HT1080 (cell line): ENCODE measurements at places on chromosomes 13 and 19. TPM values are rescaled to one million over a fixed set of nuclear protein-coding genes. Genes with fewer than 3 reads are reported as not detected.

DNA sequence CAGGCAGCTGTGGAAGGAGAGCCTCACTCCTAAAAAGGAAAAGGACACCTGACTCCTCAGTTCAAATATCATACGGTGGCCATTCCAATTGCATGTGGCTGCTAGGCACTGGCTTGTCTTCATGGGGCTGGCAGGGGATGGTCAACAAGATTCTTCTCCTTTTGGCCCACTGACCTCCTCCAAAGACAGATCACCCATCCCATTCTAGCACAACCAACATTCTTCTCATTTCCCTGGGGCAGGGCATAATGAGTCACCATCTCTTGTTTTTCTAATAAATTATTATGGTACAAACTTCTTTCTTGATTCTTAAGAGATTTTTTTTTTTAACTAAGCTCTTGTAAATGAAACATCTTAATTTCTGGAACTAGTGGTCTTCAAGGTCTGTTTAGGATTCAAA, 136.7 kb upstream of the NBEA start:
- no peak for DNase-seq

DNA sequence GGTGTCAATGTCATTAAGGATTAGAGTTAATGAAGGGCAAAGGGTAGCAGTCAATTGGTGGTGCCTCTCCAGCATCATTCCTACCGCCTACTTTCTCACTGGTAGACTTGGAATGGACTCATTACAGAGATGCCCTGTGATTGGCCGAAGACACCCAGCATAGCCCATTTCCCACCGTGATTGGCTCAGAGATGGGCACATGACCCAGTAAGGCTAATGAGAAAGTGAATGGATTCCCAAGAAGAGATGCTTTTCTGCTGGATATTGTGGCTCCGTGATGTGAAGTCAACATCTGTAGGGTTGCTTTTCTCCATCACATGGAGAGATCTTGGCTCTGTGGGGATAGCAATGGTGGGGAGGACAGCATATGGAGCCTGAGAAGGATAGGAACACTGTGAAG, 11.6 kb downstream of the VSIG10L start:
- DNase-seq: no peak

DNA sequence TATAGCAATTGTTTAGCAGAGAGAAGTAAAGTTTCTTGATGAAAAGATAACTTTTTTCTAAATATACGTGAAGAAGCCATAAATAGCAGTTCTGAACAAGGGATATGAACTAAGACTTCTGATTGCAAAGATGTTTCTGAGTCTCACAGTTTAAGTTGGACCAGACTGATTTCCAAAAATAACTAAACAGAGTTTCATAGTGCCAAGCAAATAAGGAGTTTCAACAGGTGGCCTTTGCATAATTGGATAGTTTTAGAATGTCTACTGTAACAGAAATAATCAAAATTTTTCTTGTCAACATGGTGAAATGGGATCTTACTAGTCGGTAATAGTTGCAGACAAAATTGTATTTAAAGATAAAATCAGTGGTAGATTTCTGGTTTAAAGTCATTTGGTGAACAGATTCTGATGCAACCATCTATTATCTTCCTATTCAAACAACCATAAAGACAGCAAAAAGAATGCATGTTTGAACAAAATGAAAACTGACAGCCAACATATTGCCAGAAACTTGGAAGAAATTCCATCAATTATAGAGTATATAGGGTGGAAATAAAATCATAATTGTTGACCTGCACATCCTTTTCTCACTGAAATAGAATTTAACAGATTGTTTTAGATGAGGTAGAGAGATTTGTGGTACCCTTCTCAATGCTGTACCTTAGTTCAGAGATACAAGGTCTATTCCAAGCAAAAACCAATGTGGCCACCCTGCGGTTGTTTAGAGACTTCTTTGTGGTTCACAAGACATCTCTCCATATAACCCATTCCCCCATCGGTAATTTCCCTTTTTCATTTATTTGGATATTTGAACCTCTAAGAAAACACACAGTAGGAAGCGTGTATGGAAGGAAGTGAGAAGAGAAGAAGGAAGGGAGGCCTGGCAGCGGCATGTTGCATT, 275.3 kb downstream of the COG6 start:
- no peak for DNase-seq

DPF1 gene
- 9.1 and 9.5 TPM in 2 replicates for total RNA-seq

GRCh38 chr13:39985071-39985470, 329.6 kb downstream of the COG6 start:
- DNase-seq: no peak

- no peak for DNase-seq
Measured at GRCh38 chr13:22106058-22106457, 435.2 kb downstream of the FGF9 start.

VWA8 gene
- total RNA-seq: 6.6 and 7.3 TPM in 2 replicates

GRCh38 chr13:86476656-86477055, 677.4 kb upstream of the SLITRK6 start:
- no peak for DNase-seq

DNA sequence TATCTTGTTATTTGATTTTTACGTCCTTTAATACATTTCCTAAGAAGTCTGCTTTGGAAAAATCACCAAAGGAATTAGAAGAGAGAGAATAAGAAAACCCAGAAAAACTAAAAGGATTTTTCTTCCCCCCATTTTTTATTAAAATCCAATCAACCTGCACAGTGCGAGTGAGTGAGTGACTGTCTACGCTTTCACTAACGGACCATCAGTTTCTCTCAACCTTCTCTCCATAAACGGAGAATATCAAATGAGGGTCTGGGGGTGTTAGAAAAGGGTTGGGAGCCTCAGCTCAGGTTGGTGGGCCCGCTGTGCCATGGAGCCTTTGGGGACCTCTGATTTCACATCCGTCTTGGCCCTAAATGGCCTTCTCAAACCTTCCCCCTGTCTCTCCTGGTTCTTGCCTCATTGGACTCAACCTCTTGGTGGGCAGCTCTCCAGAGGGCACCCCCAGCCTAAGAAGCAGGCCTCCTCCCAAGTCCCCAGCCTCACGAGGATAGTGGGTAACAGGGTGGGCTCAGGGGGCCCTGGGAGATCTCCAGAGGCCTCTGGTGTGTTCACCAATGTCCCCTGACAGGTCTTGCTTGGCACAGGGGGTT, 763 bp upstream of the LRP3 start:
- no peak for DNase-seq

ZNF708 gene
- 2.7 and 4.5 TPM in 2 replicates for total RNA-seq

FAM124A gene
- total RNA-seq: 1.6 and 1.7 TPM in 2 replicates

FGF22 gene
- not detected in 2 replicates for total RNA-seq

DNA sequence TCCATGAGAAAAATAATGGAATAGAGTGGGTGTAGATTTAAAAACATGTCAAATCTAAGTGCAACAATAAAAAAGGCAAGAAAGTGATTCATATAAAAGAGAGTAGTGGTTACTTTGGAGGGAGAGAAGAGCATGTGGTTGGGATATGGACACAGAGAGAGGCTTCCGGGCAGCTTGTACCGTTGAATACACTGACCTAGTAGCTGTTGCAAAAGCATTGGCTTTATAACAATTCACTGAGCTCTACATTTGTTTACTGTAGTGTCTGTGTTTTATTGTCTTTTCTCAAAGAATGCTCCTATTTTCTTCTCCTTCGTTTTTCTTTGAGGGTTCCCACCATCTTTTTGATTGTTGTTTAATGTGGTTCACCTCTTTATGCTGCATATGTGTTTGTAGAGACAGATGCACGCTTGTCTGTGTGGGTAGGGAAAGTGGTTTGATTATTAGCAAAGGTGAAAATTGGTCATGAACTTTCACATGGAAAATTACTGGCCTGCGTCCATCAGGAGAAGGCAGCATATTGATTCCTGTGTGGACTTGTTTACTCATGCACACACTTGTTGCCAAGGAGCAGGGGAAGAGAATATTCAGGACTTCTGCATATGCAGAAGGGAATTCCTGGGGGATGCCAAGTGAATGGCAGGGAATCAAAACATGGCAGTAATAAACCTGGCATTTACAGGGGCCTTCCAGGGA, 29.9 kb upstream of the IRS2 start:
- no peak for DNase-seq

GRCh38 chr13:95793781-95794180, 116.8 kb downstream of the DNAJC3 start:
- DNase-seq: no peak

LRRC4B gene
- total RNA-seq: 0.03 and 0.08 TPM in 2 replicates

GRCh38 chr19:42230571-42230970, 10.5 kb downstream of the ZNF526 start:
- no peak for DNase-seq
